Omental fat pad (tissue), 4 donors: ENCODE measurements at places on chromosomes 6 and 20. TPM values are rescaled to one million over a fixed set of nuclear protein-coding genes. Genes with fewer than 3 reads are reported as not detected.

Gene SPATS1
- total RNA-seq = not detected

Gene EPPIN
- total RNA-seq = not detected

Gene RAB32
- total RNA-seq = 30.9 TPM

Gene ZNF311
- 0.63 TPM for total RNA-seq

Gene CCM2L
- total RNA-seq = 41.6 TPM

Gene LY6G6F
- total RNA-seq = not detected

Gene DEF6
- total RNA-seq = 17.4 TPM

Gene ADGRF5
- total RNA-seq = 324 TPM

Gene TMEM239
- total RNA-seq = not detected
